ENCODE measurements at places on chromosomes 16 and 17.

DNA sequence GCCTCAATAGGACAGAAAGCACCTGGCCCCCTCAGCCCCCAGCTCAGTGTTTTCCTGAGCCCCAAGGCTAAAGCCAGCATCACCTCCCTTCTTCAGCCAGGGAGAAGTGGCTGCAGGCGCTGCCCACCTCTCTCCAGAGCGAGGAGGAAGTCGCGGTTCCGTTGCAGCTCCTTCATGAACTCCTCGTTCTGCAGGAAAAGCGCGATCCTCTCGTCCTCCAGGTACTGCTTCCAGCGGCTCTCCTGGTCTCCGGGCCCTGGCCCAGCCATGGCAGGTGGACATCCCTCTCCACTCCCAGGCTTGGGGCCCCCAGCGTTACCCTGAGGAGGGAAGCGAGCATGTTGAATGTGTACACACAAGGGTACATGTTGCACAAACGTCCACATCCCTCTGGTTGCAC is 22.7 kb upstream of the MRPS23 start:
- no peak for DNase-seq

- no peak for DNase-seq
These were observed 8.0 kb upstream of the KRTAP2-4 start for GRCh38 chr17:41073676-41074075.

DNA sequence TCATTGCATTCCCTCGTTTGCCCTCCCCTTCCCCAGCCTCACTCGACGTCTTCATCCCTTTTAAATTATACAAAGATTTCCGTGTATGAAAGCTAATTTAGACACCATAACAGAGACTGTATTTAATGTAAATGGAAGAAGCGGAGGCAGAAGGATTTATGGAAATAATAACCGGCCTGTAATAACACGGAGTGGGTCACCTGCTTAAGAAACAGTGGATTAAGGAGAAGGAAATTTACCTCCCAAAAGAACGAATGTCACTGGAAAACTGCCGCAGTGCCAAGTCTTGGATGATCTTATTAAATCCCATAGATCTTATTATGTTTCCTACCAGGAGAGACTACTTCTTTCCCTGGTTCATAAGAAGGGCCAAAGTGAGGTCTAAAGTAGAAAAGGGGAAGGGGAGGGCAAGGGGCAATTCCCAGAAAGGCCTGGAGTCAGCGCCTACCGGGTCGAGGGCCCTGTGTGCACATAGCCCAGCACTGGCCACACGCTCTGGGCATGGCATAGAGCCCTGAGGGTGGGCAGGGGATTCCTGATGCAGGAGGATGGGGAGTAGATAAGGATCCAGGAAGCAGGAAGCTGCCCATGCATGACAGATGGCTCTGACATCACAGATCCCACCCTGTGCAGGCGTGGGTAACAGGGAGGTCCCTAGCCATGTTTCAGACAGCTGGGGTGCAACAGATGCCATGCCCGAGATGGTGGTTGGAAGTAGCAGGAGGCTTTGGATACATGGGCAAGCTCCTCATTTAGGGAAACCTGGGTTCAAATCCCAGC is 56.2 kb upstream of the RPL38 start:
- no peak for DNase-seq

- DNase-seq = peak; percentile 41
These were observed 8.7 kb downstream of the ABI3 start for GRCh38 chr17:49218941-49219913.

DNA sequence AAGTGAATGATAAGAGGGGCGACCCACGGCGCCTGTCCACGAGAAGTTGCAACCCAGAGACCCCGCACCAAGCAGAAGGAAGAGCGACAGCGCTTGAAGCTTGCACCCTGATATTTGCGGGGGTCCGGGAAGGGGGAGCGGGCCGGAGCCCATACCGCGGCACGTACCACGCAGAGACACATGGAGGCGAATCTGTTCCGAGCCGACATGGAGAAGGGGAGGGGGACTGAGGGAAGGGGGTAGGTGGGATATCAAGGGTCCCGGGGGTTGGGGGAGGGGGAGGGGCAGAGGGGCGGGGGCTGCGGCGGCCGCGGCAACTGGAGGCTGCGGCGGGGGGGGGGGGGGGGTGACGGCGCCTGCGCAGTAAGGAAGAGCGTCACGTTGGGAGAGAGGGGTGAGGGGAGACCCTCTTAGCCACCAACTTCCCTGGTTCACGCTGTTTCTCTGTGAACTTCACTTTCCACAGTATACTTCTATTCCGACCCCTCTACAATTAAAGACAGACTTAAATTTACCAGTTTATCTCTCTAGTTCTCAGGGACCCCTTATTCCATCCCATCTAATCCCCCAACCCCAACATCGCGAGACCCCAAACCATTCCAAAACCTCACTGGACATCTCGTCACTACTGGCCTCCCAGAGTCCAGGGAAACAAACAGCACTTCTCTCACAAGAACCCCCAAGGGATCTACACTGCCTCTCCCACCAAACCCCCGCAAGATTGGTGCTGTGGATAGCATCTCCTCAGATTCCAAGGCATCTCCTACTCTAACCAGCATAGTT is 8.0 kb downstream of the DLG4 start:
- no peak for DNase-seq

DNA sequence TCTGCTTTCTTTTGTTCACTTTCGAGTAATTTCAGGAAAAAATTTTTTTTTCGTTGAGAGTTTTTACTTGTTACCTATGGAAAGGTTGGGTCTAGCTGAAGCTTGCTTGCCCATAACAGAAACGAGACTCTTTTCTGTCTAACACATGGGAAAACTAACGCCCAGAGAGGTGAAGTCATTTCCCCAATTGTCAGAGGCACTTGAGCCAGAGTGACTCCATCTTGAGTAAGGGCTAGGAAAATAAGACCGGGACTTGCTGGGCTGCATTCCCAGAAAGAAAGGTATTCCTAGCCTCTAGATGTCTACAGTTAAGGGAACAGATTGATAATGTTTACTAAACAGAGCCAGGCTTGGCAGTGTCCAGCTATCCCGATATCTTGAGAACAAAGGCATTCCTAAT is 26.8 kb downstream of the PRKCB start:
- DNase-seq = no peak

- no peak for DNase-seq
These were observed 2.4 kb upstream of the CBFB start for GRCh38 chr16:67026570-67026969.

GRCh38 chr16:83171396-83171795 is 544.6 kb downstream of the CDH13 start:
- no peak for DNase-seq

- DNase-seq = no peak
These were observed 19.4 kb downstream of the TMEM94 start for GRCh38 chr17:75475851-75476250.

- DNase-seq = no peak
These were observed 23.0 kb upstream of the CAPNS2 start for GRCh38 chr16:55543472-55543871.

DNA sequence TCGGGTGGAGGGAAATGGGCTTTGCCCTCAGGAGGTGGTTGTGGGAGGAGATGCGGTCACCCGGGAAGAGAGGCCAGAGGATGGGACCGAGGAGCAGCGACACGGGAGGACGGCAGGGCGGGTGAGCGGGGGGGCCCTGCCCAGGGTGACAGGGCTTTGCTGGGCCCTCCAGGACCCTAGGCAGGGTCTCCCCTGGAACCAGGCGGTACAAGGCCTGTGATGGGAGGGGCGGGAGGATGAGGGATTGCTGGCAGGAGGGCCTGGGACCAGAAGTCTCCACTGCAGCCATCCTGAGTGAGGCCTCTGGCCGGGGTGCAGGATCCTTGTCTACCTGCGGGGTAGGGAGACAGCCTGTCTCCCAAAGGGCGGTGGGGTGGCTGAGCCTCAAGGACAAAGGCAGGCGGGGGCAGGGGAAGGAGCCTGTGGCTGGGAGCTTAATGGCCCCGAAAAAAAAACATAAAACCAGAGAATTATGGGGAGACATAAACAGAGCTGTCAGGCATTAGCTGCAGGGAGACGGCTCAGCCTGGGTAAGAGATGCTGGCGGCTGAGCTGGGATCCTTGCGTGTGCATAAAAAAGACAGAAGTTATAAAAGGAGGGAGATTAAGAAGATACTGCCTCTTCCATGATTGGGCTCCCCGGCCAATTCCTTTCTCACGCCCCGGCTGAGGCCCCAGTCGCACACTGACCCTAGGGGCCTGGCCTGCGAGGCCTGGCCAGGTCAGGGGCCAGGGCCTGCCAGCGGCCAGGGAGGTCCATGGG is 66.7 kb downstream of the SREBF1 start:
- DNase-seq = no peak

- no peak for DNase-seq
These were observed 882 bp upstream of the ATP6V0C start for GRCh38 chr16:2512735-2513404.

DNA sequence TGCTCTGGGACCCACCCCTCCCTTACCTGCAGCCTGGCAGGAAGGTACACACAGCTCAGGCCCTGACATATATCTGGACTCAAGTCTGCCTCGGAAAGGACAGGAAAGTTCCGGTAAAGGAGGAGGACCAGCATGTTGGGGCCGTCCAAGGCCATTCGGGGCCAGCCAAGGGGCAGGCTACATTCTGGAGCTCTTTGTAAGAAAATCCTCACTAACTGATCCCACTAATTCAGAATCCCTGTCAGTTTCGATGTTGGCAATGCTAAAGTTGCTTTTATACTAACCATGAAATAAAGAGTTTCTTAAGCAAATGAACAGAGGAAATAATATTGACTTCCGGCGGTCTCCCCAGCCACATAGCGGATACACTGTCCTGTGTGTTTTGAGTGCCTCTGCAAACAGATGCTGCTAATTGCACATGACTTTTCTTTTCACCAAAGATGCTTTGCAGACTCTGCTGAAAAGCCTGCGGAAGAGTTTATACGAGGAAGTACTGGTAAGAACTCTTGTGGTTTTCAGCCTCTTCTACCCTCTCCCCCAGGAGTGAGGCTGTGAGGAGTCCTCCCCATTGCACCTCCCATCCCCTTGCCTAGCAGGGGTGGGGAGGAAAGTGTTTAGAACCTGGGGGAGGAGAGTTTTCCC is 54.8 kb downstream of the PLXDC1 start:
- peak; percentile 6 for DNase-seq

- no peak for DNase-seq
These were observed 9.4 kb downstream of the METTL9 start for GRCh38 chr16:21608639-21609328.

- DNase-seq = no peak
These were observed 22.2 kb downstream of the SEC14L1 start for GRCh38 chr17:77163001-77163400.

DNA sequence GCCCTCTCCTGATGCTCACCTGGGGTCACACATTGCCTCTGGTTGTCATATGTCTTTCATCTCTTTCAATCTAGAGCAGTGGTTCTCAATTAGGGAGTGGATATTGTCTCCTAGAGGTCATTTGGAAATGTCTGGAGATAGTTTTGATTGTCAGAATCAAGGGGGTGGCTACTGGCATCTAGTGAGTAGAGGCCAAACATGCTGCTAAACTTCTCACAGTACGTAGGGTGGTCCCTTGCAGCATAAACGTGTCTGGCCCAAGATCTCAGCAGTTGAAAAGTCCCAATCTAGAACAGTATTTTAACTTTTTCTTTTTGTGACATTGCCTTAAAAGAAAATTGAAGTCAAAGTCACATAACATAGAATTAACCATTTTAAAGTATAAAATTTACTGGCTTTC is 30.5 kb upstream of the SLC5A10 start:
- DNase-seq = no peak

DNA sequence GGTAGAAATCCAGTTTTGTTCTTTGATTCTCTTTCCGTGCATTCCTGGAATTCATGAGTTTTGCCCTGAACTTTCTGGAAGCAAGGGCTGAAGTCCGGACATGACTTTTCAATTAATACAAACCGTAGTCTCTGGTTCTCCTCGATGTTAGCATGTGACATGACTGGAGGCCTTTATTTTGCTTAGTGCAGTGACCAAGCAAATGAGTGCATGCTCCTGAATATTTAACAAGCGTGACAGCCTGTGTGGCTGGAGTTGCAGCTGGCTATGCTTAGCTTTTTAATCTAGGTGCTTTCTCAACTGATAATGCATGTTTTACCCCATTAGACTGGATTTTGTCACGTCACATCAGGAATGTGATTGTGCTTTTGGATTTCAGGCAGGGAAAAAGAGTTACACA is 302.1 kb downstream of the MAP2K6 start:
- DNase-seq = no peak

- DNase-seq = no peak
These were observed 57.2 kb downstream of the VAC14 start for GRCh38 chr16:70743791-70744190.

GRCh38 chr17:62966426-62967204 is 580 bp downstream of the TANC2 start:
- DNase-seq = peak; percentile 80

DNA sequence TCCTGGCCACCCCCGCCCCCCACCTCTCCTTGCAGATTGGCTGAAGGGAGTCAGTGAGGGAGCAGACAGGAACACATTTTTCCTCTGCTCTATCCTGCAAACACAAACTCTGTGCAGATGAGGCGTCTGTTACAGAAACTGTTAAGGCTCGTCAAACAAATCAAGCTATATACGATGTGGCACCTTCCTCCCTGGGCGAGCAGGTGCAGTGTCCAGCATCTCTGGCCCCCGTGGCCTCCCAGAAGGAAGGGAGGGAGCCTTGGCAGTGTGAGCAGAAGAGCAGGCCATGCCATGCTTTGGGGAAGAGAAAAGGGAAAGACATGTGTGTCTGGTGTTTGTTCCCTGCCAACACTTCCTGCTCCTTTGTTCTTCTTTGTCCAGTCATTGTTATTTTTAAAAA is 267.8 kb downstream of the UTP18 start:
- DNase-seq = no peak

DNA sequence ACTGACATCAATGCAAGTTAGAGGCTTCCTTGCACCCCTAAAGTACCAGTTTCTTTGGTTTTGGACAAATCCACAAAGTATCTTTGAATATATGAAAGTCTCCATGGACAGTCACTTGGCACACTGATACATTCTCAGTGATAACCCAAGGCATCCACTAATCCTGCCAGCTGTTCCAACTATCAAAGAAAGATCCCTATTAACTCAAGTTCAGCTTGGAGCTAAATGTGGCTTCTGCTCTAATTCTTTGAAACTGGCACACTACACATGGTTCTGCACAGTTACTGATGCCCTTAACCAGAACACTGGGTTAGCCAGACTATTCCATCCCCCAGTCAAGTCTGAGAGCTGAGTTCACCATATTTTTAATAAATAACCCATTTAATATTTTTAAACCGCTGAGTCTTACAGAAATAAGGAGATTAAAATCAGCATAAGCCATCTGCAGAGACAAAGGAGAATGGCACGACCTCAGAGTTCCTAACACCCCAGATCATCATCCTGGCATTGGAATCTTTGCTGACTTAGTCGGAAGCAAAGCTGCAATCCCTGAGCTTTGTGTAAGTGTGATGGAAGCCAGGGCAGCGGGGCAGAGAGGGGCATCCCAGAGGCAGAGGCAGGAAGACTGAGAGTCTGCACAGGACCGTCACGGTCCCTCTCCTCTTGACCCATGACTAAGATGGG is 6.3 kb downstream of the CACNG1 start:
- no peak for DNase-seq

- DNase-seq = no peak
These were observed 3.4 kb downstream of the MKS1 start for GRCh38 chr17:58215685-58216084.

GRCh38 chr17:59962739-59963318 is 1.7 kb downstream of the RNFT1 start:
- no peak for DNase-seq

Data from CD8-positive, alpha-beta memory T cell (primary cell).